NCI-H2171 (cell line): ENCODE measurements at places on chromosomes 2 and 18.

DNA sequence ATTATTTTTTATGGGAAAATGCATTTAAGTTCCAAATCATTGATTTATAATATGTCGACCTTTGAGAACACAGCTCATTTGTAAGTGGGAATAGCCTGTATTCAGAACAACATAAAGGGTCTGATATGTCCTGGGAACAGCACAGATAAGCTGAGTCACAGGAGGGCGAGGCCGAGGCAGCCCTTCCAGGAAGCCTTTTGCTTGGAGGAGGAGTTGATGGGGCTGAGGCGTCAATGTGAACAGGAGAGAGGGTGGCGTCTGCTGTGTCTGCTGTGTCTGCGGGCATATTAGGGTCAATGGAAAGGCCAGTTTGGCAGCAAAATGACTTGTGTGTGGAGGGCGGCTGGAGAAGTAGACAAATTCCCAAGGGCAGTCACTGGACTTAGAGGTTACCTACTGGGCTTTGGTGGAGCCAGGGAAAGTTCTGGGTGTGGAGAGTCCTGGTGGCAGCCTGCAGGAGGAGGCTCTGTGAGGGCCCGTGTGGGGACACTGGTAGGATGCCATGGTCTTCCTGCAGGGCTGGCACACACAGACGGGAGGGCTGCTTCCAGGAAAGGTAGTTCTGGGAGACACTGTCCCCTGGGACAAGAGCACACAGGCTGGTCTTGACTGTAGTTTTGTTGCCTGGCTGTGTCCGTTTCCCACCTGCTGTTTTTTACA, 128.1 kb downstream of the GLI2 start:
- no peak for DNase-seq

DNA sequence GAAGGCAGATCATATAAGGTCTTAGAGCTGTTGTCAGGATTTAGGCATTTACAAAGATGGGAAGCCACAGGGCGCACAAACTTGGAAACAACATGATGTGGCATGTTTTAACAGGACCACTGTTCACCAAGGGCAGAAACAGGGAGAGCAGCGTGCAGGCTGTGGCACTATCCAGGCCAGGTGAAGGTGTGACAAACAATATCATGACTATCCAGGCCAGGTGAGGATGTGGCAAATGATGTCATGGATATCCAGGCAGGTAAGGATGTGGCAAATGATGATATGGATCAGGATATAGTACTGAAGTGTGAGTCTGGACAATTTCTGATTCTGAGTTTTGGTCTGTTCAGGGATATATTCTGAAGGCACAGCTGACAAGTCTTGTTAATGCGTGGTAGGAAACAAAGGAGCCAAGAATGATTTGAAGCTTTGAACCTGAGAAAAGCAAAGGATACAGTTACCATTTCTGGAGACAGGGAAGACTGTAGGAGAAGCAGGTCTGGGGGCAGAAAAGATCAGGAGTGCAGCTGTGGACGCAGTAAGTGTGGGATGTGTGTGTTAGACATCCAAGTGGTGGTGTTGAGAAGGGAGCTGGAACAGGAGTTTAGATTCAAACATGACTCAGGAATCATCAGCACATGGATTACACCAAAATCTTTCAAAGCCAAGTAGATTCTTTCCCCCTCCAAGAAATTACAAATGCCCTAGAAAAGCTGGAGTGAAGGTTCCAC, 205.9 kb downstream of the TMEM163 start:
- DNase-seq, result no peak

- DNase-seq, result no peak
Measured at GRCh38 chr2:24620936-24621335, 129.9 kb downstream of the NCOA1 start.

GRCh38 chr2:23905155-23905554, 21.8 kb downstream of the ATAD2B start:
- no peak for DNase-seq

DNA sequence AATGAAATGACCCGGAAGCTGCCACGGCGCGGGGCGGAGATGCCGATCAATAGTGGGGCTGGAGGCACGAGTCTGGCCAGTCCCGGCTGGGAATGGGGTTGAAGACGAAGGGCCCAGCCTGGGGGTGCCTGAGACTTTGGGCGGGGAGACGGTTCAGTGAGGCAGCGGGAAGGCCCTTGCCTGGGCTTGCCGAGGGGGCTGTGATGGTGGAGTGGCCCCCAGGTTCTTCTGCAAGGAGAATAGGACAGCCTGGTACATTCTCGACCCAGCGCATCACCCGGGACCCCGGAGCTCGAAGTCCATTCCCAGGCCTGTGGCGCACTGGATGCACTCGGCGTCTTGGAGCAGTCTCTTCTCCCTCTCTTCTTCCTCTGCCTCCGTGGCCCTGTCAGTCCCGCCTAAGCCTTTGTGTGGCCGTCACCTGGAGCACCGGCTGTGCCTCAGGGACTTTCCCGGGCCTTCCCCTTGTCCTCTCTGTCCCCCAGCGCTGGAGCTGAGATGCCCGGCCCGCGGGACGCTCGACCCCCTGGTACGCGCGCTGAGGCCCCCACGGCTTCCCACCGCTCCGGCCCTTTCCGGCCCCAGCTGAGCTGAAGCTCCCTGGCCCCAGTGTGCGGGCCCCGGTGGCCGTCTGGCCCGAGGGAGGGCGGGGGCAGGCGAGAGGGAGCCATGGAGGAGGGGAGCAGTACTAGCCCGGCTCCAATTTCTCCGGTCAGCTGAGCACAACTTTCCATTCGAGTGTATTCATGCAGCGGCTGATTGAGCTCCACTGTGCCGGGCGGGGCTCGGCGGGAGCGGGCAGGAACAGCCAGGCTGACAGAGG, 8.0 kb downstream of the SIX3 start:
- no peak for DNase-seq

GRCh38 chr2:152456262-152456661, 121.3 kb downstream of the FMNL2 start:
- no peak for DNase-seq

GRCh38 chr2:75007819-75008218, 49.4 kb downstream of the POLE4 start:
- DNase-seq, result peak; percentile 85

DNA sequence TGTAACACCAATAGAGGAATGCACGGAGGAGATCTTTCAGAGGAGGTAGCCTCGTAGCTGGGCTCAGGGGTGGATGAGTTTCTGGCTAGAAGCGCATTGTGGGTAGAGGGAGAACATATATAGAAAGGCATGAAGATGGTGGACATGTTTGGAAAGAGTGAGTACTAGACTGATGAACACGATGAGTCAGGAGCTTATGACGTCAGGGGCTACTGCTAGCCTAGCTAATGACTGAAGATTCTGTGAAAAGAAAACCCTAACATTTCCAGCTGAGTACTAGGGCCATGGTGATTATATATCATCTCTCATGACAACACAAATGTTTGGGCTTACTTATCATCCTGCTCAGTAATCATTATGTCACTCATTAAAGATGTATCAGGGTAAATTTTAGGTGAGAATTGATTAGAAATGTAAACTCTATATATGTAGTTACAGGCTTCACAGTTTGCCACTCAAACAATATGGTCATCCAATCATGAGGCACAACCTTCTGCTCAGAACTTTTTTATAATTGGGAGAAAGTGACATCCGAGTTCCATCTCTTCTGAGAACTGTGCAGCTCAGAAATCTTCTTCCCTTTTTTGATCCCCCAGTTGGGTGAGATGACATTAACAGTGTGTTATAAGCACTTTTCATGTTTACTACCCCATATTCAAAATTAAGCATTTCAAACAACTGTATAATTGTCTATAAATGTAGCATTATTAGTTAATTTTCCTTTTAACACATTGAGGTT, 22.2 kb upstream of the IL1RN start:
- DNase-seq, result no peak

DNA sequence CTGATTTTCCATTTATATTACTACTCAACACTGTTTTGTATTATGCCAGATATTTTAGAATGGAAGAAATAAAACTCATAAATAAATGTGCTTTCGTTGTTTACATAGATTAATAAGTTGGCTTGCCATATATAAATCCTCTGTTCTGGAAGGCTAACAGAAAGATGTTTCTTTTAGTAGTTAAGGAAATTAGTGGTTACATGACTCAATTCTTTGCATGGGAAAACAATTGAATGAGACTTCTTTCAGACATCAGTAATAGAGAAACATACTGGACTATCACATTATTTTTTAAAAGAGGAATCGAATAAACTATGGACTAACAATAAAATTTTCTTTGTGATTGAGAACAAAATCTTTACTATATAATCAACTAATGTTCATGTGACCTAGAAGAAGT, 336.5 kb downstream of the KCNS3 start:
- DNase-seq, result no peak

- DNase-seq, result no peak
Measured at GRCh38 chr18:38948436-38948835, 1382.8 kb upstream of the CELF4 start.

GRCh38 chr2:162484551-162484950, 140.6 kb downstream of the GCA start:
- DNase-seq, result no peak

- DNase-seq, result no peak
Measured at GRCh38 chr2:120749506-120750431, 14.1 kb downstream of the GLI2 start.

- DNase-seq, result no peak
Measured at GRCh38 chr18:2984703-2985261, 28.2 kb downstream of the LPIN2 start.

DNA sequence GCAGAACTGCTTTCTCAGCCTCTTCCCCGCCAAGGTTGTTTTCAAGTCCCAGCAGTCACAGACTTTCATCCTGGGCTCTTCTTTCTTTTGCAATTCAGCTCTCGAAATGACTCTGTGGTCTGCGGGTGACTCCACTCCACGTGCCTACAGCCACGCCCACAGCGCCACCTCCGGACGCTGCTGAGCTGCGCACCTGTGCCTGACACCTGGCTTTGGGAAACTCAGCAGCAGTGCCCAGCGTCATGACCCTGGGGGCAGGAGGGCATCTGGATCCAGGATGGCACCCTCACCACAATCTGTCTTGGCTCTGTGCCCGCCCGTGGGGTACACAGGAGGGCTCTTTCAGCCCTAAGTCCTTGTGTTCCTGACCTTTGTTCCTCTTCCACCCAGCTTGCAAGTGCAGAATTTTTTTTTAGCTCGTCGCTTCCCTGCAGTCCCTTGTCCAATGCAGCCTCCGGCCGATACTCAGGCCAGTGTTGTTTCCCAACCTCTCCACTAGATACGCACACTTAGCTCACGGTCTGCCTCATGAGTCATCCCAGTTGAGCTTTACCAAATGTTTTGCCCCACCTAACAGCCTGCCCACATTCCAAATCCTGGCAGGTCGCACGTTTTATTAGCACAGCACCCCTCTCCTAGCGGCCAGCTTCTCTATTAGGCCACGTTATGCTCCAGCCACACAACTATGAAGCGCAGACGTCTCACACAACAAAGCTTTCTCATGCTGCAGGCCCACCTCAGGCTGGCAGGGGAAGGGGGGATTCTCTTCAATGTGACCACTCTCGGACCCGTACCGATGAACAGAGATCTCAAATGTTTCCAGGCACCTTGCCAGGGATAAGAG, 6.5 kb upstream of the CAPN10 start:
- peak; percentile 5 for DNase-seq

DNA sequence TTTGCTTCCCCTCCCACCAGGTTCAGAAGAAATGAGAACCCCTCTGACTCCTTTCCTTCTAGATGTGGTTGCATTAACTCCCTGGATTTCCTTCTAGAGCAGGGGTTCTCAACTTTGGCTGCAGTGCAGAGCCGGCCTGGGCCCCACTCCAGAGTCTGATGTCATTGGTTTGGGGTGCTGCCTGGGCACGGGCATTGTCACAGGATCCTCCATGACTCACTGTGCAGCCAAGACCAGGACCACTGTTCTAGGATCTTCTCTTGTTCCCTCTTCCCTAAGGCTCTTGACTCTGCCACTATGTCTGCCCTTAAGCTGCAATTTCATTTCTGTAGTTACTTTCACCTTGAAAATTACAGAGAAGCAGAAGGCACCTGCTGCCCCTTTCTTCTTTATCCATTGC, 31.8 kb downstream of the TBC1D8 start:
- no peak for DNase-seq

GRCh38 chr2:191401287-191401686, 156.1 kb downstream of the MYO1B start:
- no peak for DNase-seq

- DNase-seq, result no peak
Measured at GRCh38 chr2:138652378-138652777, 127.8 kb downstream of the NXPH2 start.

- DNase-seq, result no peak
Measured at GRCh38 chr18:57727952-57728807, 74.9 kb downstream of the ATP8B1 start.

DNA sequence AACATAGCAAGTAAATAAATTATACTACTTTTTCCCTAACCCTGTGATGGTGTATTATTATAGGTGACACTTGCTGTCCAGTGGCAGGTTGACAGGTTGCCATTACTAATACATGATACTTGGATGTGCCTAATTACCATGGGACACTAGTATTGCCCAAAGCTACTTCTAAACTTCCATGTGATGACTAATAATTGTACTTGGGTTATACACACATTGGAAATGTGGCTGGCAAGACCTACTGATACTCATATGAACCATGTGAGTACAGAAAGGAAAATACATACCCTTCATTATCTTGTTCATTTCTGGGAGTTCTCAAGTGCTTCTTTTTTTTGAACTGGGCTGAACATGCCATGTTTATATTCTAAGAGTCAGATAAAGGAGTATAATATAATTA, 156.4 kb downstream of the IKZF2 start:
- DNase-seq, result no peak

GRCh38 chr18:60038731-60039130, 138.9 kb downstream of the PMAIP1 start:
- DNase-seq, result no peak

DNA sequence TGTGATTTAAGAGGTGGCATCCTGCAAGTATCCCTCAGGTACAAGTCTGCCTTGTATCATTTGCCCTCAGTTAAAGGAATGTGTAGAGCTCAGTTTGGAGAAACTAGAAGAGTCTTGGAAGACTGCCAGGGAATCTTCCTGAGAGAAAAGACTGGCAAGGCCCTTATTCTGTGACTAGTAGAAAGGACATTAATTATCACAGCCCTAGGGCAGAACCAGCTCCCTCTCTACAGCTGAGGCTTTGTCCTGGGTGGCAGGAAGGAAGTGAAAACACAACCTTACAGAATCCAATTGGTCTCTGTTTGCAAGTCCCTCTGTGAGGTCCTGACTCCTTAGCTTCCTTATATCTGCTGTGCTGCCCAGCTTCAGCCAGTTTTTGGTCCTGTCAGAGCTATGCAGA, 385.9 kb upstream of the CYRIA start:
- no peak for DNase-seq
